Frontal cortex (tissue), 4 donors: ENCODE measurements at places on chromosomes 7 and 10.
A peak's percentile ranks its signal among the peaks of the same experiment; 100 is the strongest.

DNA sequence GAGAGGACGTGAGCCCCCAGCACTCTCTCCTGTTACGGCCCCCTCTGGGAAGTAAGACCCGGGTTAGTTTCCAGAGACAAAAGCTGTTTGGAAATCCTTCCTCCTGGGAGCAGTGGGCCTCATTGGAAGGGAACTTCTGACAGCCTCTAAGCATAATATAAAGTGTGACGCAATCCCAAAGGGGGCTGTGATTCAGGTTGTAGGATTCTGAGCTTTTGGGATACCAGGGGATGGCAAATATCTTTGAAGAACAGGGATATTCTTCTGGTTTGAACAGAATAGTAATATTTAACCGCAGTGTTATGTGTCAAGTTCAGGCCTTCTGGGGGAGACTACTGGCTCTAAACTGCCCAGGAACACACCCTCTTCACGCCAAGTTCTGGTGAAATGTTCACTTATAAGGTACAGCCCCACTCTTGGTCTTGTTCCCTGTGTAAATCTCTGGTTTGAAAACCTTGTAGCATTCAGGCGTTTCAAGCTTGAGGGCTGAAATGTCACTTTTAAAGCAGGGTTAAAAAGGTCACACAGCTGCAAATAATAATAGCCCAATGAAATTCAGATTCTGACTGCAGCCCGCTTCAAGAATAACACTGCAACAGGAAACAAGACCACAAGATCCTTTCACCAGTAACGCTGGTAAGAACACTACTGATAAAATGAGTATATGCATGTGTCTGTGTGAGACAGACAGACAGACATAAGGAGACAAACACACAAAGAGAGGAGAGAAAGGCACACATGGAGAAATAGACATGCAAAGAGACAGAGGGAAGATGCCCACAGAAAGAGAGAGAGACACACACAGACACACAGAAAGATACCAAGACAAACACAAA is 69.0 kb downstream of the CREB5 start:
- DNase-seq = no peak

DNA sequence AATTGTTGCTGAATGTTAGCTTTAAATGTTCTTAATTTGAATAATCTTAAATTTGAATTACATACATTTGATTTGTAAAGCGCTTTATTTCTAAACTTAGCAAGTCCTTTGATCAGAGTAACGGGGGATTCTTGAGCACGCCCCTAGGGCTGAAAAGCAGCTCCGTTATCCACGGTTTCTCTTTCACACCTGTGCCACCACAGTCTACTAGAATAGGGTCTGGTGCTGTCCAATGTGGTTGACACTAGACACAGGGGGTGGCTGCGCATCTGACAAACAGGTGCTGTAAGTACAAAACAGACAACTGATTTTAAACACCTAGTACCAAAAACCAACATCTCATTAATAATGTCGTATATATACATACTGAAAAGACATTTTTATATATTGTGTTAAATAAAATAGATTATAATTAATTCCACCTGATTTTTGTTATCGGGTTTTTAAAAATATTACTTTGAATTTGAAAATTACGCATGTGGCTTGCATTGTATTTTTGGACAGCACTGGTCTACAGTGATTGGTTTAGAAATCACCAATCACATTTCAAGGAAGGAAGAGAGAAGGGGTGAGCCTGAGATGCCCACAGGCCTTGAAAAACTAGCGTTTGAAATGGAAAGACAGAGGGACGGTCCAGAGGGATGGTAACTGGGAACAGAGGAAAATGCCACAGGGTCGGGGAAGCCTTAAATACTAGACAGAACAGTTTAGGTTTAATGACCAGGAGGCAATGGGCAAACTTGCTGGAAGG is 7.3 kb downstream of the SEPHS1 start:
- DNase-seq = no peak

GRCh38 chr10:6347391-6347951 is 144.7 kb downstream of the PFKFB3 start:
- DNase-seq = no peak

DNA sequence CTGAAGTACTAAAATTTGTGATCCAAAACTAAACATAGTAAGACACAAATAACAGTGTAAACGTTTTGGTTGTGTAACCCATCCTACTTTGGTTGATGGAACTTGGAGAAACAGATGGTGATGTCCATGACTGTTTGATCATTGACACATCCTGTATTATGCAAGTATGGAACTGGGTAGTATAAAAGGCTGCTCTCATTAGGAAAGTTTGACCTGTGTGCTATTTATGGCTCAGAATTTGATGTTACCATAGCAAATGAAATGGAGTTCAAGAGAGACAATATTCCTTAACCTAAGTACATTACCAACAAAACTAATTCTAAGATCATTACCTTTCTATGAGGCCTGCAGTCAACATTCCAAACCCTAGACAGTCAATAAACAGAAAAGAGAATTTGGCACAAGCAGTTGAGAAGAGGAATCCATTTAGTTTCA is 39.9 kb downstream of the DKK1 start:
- DNase-seq = no peak

DNA sequence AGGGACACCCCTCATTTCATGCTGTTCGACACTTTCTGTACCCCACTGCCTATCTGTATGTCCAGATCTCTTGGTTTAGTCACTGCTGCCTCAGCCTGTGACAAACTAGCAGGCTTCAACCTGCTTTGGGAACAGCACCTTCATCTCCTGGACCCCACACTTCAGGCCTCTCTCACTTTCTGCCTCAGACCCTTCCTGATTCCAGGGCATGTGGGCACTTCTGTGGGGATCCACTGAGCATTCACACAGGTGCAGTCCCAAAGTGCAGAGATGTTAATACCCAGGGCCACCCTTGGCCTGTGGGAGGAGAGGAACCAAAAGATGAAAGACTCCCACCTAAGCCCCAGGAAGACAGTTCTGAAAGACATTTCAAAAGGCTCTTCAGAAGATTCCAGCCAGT is 29.4 kb upstream of the C10orf71 start:
- DNase-seq = no peak

- DNase-seq = no peak
Observed at GRCh38 chr10:131653140-131653539, 247.7 kb upstream of the PPP2R2D start.

- DNase-seq = peak; percentile 22
Observed at GRCh38 chr10:68212721-68213352, 19.1 kb downstream of the ATOH7 start.

DNA sequence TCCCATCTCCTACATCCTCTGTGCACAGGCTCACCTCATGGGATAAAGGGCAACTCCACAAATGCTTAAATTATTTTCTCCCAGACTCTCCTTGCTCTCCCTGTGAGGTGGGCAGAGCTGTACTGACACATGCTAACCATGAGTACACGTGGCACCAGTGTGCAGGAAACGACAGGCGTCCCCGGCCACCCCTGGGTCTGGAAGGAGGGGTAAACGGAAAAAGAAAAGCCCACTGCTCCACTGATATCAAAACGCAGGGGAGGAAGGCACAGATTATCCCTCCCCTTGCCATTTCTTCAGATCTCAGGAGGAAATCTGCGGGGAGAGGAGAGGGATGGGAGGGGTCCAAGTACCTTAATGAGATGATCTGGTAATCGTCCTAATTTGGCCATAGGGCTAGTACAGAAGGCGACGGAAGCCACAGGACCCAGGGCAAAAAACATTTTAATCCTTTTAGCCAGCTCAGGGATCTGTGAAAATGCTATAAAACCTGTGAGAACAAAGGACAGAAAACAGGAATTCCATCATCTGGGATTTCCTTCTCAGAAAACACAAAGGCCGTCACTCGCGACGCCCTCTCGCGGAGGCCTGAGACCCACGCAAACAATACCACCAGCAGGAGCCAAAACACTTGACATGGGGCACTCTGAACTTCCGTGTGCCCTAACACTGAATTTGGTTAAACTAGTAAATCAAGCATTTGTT is 17.8 kb upstream of the CH25H start:
- DNase-seq = no peak

- no peak for DNase-seq
Observed at GRCh38 chr7:40780460-40780859, 645.7 kb downstream of the SUGCT start.

DNA sequence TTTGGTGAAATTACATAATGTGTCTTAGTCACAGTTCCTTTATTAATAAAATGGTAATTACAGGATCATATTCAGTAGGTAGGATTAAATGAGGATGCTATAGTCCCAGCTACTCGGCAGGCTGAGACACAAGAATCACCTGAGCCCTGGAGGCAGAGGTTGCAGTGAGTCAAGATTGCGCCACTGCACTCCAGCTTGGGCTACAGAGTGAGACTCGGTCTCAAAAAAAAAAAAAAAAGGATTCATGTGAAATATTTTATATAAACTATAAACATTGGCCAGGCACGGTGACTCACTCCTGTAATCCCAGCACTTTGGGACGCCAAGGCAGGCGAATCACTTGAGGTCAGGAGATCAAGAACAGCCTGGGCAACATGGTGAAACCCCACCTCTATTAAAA is 197.9 kb downstream of the IMMP2L start:
- DNase-seq = no peak

- no peak for DNase-seq
Observed at GRCh38 chr10:128895473-128895872, 571.6 kb upstream of the MGMT start.

GRCh38 chr10:30600005-30600404 is 29.5 kb downstream of the LYZL2 start:
- DNase-seq = no peak

DNA sequence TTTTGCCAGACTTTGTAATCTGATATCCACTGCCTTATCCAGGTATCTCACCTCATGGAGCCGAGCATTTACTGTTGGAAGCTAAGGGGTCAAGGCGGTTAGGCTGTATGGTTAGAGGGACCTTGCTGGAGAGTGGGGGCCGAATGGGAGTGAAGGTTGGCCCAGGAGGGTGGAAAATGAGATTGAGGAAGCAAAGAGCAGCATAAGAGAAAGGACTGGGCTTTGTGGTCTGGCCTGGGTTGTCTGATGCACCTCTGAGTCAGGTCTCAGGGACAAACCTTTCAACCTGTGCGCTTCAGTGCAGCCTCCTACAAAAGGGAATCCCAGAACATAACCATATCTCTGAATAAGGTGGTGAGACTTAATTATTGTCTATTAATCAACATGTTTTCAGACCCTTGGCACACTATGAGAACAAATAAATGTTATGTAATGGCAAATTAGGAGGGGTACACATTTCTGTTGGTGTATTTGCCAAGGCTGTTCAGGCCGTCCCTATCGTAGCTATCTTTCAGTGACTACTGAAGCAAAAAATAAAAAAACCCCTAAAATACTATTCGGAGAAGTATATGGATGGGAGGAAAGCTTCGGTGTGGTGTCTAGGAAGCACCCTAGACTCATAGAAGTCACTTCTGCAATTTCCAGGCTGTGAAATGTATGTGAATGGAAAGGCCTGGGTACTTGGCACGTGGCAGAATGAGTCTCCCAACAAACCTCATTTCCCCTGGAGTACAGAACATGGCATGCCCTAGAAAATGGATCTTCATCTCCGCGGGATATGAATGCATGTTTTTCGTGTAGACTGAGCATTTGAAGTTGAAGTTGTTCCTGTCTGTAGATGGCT is 4.3 kb downstream of the CAMK1D start:
- DNase-seq = no peak

DNA sequence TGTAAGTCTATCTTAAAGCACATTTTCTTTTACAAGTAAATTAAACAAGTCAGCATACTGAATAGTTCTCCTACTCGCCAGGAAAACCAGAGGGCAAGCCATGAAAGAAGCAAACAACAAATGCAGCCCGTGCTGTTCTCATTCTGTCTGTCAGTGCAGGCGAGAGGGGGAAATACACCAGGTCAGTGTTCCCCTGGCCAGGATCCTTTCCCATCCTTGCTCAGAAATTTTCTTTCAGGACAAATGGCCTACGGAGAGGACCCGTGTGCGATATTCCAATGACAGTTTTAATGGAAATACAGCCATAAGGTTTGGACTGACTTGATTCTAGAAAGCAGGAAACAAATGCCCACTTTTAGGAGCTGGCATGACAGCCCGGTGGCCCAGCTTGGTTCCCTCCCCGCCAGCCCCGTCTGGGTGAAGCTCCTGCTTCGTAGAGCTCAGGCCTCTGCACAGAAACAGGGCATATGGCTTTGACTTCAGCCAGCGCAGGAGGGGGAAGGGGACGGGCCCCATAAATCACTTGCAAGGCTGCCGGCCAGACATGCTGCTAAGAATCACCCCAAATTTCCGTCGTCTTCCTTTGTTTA is 67.8 kb downstream of the FRMD4A start:
- no peak for DNase-seq

DNA sequence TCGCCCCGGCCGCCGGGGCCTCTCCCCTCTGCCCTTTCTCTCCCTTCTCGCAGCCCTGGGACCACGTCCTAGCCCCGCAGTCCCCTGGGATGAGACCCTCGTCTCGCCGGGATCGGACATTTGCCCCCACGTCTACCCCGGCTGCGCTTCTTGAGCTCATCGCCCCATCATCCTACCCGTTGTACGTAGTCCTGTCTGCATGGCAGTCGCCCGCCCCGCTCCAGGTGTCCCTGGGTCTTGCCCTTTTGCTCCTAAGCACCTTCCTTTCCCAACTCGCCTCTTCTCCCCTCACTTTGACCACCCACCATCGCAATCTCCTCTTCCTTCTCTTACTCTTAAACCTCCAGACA is 582 bp downstream of the TPST1 start:
- DNase-seq = no peak

DNA sequence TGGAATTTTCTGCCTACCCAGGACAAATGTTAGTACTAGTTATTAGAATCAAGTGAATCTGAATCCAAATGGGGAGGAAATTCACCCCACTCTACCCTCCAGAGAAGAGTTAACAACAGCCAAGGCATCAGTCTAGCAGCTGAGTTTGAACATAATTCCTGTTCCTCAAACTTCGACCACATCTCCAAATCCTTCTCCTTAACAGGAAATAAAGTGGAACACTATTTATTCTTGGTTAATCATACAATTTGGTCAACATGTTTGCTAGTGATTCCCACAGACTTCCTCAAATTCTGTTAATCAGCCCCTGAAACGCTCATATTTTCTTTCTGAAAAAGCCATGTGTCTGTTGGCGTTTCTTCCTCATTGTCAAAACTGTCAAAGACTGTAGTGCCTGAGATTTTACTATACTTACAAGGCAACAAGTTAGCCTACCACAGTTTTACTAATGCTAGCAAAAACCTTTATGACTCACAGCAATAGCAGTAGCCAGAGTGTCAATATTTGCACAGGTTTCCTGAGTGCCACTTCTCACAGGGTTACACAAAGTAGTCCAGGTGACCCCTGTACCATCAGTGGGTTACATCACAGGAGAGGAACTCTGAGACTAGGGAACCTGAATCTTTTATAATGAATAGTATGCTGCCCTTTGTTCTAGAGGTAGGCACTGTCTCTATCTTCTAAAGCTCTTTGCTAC is 202.9 kb downstream of the GRM3 start:
- no peak for DNase-seq

- no peak for DNase-seq
Observed at GRCh38 chr7:115678086-115678982, 352.2 kb downstream of the TFEC start.

GRCh38 chr7:104176332-104176731 is 31.5 kb downstream of the ORC5 start:
- DNase-seq = no peak

GRCh38 chr10:131213741-131214505 is 97.6 kb downstream of the TCERG1L start:
- no peak for DNase-seq
